ENCODE measurements at places on chromosomes 16 and 17.

- peak overlapping the region; percentile 92 for H3K27ac ChIP-seq
- peak overlapping the region; percentile 71 for H3K4me3 ChIP-seq
- peak; percentile 47 for DNase-seq
These were observed 128.4 kb downstream of the ANKRD11 start for GRCh38 chr16:89361751-89362539.

- peaks cover 29% of the 10 kb centered on the region for H3K4me1 ChIP-seq
- H3K27ac ChIP-seq: no peak overlapping the region
These were observed 30.9 kb upstream of the PLLP start for GRCh38 chr16:57315416-57315815.

- DNase-seq: no peak
- H3K36me3 ChIP-seq: no peaks in the 10 kb centered on the region
- peaks cover 44% of the 10 kb centered on the region for H3K27me3 ChIP-seq
- no peaks in the 10 kb centered on the region for H3K4me1 ChIP-seq
These were observed 68.6 kb downstream of the CCT6B start for GRCh38 chr17:34892461-34893249.

GRCh38 chr17:42740699-42741098, 4.1 kb downstream of the EZH1 start:
- peaks cover 23% of the 10 kb centered on the region for H3K4me1 ChIP-seq
- H3K4me3 ChIP-seq: no peak overlapping the region
- no peaks in the 10 kb centered on the region for H3K27me3 ChIP-seq
- no peak for DNase-seq

DNA sequence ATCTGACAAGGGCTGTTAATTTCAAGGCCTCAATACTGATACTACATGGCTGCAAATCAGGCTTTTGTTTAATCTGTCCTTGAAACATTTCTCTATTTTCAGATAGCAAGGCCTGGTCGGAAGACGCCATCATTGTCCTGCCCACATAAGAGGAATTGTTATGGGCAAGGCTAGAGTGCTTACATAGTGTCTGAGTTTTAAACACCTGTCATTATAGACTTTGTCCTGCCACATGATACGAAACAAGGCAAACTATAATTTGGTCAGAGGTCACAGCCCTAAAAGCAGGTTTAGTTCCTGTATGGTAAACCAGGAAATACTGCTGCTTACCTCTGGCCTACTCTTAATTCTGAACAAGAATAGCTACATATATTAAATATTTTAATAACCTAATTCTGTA, 104.4 kb downstream of the SSH2 start:
- no peak overlapping the region for H3K4me3 ChIP-seq
- no peak for DNase-seq
- no peaks in the 10 kb centered on the region for H3K36me3 ChIP-seq
- H3K4me1 ChIP-seq: peaks cover 4% of the 10 kb centered on the region
- H3K27ac ChIP-seq: no peak overlapping the region
- no peaks in the 10 kb centered on the region for H3K27me3 ChIP-seq

- peaks cover 7% of the 10 kb centered on the region for H3K4me1 ChIP-seq
- no peak overlapping the region for H3K4me3 ChIP-seq
- peak overlapping the region; percentile 9 for H3K27ac ChIP-seq
- peak; percentile 4 for DNase-seq
- H3K36me3 ChIP-seq: no peaks in the 10 kb centered on the region
- H3K27me3 ChIP-seq: no peaks in the 10 kb centered on the region
These were observed 79.0 kb upstream of the SMURF2 start for GRCh38 chr17:64741038-64741641.

DNA sequence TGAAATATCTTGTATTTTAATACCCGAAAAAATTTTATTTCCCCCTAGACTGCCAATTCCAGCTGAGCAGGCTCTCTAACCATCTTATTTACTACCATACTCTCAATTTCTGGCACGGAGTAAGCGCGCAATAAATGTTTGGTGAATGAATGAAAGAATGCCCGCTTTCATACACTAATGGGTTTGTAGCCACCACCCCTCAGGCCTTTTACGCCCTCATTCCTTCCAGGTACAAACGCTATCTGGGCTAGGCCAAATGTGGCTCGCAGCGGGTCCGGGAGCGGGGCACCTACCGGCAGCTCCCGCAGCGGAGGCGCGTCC, 536 bp upstream of the PLD2 start:
- H3K4me1 ChIP-seq: peaks cover 29% of the 10 kb centered on the region
- H3K27ac ChIP-seq: peak overlapping the region; percentile 31
- H3K27me3 ChIP-seq: no peaks in the 10 kb centered on the region
- peaks cover 13% of the 10 kb centered on the region for H3K36me3 ChIP-seq

DNA sequence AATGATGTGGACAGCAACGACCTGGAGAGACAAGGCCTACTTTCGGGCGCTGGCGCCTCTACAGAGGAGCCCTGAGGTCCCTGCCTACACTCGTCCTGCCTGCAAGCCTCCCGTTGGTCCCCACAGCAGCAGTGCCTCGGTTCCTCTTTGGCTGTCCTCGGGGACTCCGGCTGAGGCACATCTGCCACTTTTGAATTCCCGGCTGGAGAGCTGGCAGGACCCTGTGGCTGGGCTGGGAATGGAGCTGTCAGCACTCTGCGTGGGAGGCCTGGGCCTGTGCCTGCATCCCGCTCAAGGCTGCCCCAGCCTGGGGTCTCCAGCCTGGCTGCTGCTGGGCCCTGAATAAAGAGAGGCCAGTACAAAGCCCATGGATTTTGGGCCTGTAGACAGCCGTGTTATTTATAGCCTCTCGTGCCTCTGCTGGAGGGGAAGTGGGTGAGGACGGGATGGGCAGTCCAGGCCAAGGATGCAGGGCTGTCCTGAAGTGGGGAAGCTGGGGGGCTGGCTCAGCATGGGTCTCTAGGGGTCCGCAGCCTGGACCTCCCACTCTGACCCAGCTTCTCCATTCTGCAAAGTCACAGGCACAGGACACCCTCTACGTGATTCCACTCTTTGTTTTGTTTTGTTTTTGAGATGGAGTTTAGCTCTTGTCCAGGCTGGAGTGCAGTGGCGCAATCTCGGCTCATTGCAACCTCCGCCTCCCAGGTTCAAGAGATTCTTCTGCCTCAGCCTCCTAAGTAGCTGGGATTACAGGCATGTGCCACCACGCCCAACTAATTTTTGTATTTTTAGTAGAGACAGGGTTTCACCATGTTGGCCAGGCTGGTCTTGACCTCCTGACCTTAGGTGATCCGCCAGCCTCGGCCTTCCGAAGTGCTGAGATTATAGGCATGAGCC, 10.6 kb upstream of the SPNS2 start:
- peaks cover 6% of the 10 kb centered on the region for H3K27me3 ChIP-seq
- DNase-seq: no peak
- H3K4me3 ChIP-seq: no peak overlapping the region
- no peaks in the 10 kb centered on the region for H3K36me3 ChIP-seq

DNA sequence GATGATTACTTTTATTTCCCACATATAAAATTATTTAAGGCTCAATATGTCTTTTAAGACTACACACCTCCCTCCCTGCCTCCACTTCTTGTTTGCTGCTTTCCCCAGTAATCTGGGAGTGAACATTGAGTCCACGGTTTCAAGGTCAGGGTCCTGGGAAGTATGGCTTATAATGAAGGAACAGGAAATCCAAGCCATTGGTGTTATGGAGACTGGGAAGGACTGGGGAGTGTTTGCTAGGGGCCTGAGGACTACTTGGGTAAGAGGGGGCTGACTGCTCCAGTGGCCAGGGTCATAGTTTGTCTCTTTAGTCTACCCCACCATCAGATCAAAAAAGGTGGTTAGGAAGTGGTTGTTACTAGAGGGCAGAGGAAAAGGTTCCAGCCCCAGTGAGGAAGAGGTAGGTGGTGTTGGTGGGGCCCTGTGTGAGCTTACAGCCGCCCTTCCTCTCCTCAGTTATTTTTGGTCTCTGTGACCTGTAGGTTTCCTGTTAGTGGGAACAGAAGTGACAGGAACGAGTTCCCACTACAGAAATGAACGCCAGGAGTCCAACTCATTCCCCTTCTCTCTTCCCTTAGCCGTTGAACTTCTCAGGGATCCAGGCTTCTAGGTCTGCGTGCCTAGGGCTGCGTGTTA, 742 bp upstream of the SLC16A13 start:
- peaks cover 5% of the 10 kb centered on the region for H3K36me3 ChIP-seq
- peak overlapping the region; percentile 99 for H3K27ac ChIP-seq
- DNase-seq: no peak

DNA sequence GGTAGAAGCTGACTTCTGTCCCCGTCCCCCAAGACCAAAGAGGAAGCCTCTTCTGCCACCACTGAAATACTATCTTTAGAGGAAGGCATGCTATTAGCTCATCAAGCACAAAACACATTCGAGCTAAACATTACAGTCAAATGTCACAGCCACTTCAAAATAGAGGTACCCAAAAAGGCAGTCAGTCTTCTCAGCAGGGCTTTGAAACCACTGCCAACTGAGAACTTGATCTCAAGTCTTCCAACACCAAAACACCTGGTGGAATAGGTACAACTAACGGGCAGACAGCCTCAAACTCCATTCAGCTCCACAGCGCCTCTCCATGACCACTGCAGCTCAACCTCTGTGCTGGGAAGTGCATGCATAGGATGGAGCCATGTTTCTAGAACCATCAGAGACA, 36.0 kb downstream of the ZFHX3 start:
- no peak for DNase-seq
- H3K27me3 ChIP-seq: no peaks in the 10 kb centered on the region
- no peaks in the 10 kb centered on the region for H3K36me3 ChIP-seq
- H3K4me1 ChIP-seq: peaks cover 41% of the 10 kb centered on the region

DNA sequence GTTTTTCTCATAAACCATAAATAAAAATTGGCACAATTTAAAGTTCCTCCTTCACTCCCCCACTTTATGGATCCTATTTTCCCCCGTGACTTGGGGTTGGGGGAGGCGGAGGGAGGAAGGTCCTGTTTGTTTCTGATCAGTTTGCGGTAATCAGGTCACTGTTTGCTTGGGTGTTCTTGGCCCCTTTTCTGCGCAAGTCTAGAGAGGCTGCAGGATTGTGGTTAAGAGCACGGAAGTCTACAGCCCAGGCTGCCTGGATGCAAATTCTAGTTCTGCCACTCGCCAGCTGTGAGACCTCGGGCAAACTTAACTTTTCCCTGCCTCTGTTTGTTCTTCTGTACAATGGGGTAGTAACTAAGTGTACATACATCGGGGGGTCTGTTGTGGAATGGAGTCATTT, 12.1 kb downstream of the ATP2C2 start:
- H3K27ac ChIP-seq: no peak overlapping the region
- peaks cover 3% of the 10 kb centered on the region for H3K4me1 ChIP-seq
- DNase-seq: no peak
- H3K27me3 ChIP-seq: peaks cover 41% of the 10 kb centered on the region
- peaks cover 4% of the 10 kb centered on the region for H3K36me3 ChIP-seq

DNA sequence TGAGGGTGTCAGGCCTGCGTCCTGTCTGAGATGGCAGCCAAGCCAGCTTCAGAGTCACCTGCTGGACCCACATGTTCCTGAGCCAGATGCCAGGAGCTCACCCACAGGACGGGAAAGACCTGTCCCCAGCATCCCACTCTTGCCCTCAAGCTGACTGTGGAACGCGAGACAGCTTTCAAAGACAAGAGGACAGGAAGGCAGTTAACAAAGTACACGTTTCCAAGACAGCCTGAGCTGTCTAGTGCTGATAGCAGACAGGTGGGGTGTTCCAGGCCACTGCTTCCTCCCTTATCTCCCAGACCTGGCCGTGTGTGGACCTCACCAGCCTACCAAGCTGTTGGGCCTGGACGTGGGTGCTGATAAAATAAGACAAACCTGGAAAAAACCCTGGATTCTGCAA, 13.2 kb downstream of the CMTM3 start:
- no peaks in the 10 kb centered on the region for H3K4me1 ChIP-seq
- H3K36me3 ChIP-seq: peaks cover 6% of the 10 kb centered on the region
- H3K27me3 ChIP-seq: peaks cover 29% of the 10 kb centered on the region
- H3K4me3 ChIP-seq: no peak overlapping the region
- no peak overlapping the region for H3K27ac ChIP-seq

DNA sequence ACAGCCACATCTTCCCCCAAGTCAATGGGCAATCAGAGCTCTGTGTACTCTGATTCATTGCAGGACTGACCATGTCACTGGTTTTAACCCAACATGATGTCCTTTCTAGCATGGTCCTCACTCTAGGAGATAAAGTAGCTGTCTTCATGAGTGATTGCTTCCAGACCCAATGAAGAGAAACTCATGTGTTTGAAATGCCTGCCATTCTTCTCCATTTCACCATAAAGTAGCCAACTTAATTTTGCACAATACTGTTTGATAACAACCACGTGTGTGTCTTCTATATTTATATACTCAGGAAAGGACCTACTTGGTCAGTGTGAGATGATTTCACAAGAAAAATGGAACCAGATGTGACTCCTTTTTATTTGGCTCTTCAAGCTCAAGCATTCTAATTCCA, 172.5 kb downstream of the AXIN2 start:
- no peaks in the 10 kb centered on the region for H3K4me1 ChIP-seq
- H3K27ac ChIP-seq: no peak overlapping the region
- no peak for DNase-seq
- no peaks in the 10 kb centered on the region for H3K36me3 ChIP-seq
- no peak overlapping the region for H3K4me3 ChIP-seq

DNA sequence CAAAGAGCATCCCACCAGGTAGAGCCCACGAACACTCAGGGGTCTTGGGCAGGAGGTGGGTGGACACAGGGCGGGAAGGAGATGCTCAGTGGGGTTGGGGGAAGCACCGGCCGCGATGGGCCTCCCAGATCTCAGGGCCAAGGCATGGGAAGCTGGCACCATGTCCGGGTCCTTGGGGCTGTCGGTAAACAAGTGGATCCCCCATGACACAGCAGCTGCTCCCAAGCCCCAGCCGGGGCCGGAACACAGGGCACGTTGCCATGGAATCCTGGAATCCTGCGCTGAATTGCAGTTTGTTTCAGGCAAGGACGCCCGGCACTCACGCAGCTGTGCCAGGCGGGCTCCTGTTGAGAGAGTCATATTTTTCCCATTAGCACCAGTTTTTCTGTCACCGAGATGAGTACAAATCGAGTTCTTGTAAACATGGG, 23.0 kb upstream of the CHMP6 start:
- DNase-seq: no peak
- peaks cover 28% of the 10 kb centered on the region for H3K36me3 ChIP-seq
- H3K4me3 ChIP-seq: peak overlapping the region; percentile 1
- H3K4me1 ChIP-seq: peaks cover 34% of the 10 kb centered on the region

DNA sequence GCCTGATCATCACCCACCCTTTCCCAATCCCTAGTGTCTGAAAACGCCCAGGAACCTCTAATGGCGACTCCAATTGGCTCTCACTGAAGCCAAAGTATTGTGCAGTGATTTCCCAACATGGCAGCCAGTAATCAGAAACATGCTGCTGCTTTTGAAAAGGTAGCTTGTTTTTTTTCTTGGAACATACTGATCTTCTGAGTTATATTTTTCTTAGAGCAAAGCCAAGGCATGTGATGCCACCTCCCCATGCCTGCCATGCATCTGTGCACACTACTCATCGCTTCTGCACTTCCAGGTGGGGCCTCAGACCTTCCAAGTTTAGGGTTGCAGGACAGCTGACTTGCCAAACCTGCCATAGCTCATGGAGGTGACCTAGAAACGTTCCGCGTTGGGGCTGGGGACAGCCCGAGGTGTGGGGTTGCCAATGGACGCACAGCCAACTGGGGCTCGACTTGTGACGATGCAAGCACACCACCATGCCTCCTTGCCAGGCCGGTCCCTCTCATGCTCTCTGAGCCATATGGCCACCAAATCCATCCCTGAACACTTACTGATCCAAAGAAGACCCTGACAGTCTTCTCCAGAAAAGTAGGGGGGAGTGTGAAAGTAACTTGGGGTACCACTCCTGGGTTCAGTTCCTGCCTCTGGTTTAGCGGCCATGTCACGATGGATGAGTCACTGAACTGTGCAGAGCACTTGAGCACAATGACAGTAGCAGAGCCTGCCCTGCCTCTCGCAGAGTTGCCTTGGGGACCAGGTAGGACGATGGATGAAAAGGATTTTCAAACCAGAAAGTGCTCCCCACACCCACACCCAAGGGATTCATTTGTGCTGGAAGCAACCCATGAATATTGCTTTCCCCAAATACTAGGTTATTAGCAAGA, 155.7 kb downstream of the CCDC182 start:
- no peaks in the 10 kb centered on the region for H3K27me3 ChIP-seq
- peaks cover 7% of the 10 kb centered on the region for H3K4me1 ChIP-seq
- H3K4me3 ChIP-seq: no peak overlapping the region
- no peak for DNase-seq
